Astrocyte (in vitro differentiated cells and primary cell): ENCODE measurements at places on chromosomes 3 and 15.

DNA sequence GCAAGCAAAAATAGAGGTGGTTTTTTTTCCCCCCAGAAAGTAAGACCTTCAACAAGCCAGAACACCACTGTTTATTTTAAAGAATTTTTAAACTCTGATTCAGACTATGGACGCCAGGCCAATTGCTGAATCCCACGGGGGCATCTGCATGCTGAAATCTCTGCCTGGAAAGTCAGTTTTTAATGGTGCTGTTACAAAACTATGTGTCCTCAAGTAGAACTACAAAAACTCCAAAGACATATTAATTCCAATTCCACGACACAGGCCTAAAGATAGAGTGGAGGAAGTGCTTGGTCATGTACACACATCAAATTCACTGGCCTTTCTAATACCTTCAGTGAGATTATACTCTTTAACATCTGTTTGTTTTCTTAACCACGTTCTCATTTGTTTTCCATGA, 490.5 kb upstream of the NR2F2 start:
- DNase-seq: peak; percentile 87

DNA sequence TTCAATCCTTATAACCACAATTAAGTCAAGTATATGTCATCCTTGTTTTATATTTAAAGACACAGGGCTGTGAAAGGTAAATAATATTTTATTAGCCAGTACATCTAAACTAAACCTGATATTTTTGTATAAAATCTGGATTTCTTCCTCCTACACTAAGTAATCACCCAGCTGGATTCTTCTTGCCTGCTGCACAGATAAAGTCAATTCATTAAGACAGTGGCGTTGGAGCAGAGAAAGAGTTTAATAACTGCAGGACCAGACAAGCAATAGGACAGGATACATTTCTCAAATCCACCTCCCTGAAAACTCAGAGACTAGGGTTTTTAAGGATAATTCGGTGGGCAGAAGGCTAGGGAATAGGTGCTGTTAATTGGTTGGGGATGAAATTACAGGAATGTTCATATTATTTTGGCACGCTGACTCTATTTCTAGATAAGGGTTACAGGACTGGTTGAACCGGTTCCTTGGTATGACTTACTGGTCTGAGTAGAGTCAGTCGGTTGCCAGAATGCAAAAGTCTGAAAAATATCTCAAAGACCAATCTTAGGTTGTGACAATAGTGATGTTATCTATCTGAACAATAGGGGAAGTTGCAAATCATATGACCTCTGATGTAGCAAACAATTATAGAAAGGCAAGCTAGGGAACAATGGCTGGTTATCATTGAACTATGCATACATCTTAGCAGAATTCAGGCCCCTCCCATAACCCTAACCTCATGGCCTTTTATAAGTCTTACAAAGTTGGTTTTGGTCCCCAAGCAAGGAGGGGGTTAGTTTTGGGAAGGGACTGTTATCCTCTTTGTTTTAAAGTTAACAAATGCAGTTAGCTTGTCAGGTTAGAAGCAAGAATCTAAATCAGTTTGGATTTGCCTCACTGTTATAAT, 244.8 kb downstream of the ALCAM start:
- no peak for DNase-seq

DNA sequence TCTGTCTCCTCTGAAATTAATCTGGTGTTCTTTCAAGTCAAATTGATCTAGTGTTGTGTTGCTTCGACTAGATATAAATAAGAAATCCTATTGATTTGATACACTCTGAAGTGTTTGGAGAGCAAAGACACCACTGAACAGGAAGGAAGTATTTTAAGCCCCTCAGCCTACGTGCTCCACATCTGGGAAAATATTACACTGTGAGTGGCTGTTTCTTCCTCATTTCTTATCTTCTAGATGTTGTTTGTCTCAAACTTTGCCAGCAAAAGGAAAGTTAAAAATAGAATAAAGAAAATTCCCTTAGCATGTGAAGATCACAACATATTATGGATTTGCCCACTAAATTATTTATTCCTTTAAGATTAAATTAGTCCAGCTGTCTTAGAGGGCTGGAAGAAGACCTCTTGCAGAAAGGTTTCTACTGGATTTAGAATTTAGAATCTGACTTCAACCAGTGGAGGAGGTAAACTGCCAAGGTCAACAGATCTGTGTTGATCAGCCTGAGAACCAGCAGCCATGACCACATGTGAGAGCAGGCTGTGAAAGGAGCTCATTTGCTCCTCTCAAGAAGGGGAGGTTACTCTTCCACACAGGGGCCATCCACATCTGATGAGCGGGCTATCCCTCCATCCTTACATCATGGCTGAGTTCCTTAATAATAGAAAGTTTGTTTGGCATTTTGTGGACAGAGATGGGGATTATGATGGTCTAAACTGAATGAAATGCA, 46.3 kb upstream of the ACKR4 start:
- peak; percentile 36 for DNase-seq

GRCh38 chr3:167559924-167560323, 86.1 kb upstream of the SERPINI2 start:
- no peak for DNase-seq

DNA sequence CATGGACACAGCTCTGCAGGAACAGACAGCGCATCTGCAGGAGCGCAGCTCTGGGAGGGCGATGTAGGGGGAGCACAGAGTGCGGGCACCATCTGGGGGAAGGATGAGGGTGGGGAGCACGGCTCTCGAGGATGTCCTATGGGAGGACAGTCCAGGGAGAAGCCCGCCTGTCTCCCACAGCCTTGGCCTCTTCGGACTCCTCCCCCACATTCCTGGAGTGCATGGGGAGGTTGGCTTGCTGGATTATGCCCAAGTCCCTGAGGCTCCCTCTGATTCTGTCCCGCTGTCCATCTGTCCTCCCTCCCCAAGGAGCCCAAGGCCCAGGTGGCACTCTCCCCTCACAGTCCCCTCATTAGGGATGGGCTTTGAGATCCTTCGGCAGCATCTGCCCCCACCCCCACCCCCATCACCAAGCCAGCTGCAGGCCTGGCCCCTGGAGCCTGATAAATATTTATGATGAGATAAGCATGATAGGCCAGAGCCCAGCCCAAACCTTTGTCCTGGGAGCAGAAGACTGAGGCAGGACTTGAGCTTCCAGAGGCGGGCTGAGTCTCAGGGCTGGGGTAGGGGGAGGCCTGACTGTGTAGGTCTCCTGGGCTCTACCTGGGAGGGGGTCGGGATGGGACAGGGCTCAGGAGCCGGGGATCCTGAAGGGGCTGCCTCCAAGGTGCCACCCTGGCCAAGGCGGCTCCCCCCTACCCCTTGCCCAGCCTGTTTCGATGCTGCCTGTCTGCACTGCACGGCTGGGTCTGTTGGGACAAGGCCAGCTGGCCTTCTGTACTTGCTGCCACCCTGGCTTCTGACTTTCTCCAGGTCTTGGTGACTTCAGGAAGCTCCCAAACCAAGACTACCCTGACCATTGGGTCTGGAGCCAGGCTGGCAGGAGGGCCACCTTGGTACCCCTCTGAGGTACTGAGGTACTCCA, 28.6 kb upstream of the SEMA3F start:
- peak; percentile 23 for DNase-seq

DNA sequence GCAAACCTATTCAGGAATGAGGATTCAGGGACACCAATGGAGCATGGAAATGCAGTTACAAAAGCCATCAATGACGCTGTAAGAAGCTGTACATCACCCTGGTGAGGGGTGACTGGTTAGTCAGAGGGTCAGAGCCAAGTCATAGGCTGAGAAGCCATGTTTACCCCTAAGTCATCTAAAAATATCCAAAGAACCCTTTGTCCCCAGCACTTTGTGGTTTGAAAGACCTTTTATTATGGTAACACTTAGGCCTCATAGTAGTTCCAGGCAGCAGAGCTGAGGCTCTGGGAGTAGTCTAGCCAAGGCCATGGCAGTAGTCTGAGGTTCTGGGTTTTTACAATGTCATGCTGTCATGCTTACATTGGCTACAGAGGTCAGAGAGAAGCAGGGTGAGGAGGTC, 131.2 kb downstream of the CTNNB1 start:
- DNase-seq: peak; percentile 50

- no peak for DNase-seq
Observed at GRCh38 chr15:60375306-60375705, 22.5 kb downstream of the ANXA2 start.
